ENCODE measurements at places on chromosomes 2 and 18.

DNA sequence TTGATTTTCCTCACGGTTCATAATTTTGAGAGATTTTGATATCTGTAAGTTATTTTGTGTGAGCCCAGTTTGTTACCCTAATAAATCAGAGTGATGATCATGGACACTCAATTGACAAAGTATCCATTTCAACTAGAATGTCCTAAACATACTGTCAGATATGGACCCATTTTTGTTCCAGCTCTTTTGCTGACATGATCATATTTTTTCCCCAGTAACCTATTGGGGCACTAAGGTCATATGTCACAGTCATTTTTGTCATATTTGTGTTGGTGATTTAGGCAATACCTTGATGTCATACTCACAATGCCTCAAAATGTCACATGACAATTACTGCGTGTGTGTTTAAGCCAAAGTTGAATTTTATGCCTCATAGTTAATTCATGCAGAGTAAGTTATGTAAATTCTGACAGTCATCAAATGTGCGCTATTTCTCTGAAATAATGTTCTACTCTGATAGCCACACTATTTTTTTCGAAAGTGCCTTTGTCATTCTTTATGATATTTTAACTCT lies 218.7 kb downstream of the ARHGAP15 start:
- no peak for DNase-seq

GRCh38 chr2:3604207-3604877 lies 9.4 kb downstream of the COLEC11 start:
- DNase-seq = no peak

GRCh38 chr2:219484343-219485200 lies 14.1 kb upstream of the GMPPA start:
- no peak for DNase-seq

- DNase-seq = no peak
Measured at GRCh38 chr18:57137847-57138246, 9.0 kb upstream of the BOD1L2 start.

DNA sequence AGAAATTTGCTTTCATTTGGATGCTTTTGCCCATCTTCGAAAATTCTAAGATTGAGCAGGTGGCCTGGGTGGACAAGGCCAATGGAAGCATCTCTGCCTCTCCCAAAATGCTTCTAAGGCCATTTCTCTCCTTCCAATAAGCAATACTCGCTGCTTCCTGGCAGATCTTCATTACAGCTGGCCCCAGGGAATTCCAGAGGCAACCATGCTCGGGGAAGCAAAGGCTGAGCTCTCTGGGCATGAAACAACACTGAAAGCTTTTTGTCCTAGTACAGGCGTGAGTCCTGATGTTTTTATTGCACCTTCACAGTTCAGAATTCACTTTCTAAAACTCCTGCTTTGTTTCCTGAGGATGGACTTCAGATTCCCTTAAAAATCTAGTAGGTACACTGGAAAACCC lies 11.8 kb upstream of the NEDD4L start:
- DNase-seq = no peak

- DNase-seq = no peak
Measured at GRCh38 chr2:36889795-36890194, 76.5 kb downstream of the STRN start.

- DNase-seq = no peak
Measured at GRCh38 chr2:191635333-191636234, 42.4 kb upstream of the NABP1 start.

DNA sequence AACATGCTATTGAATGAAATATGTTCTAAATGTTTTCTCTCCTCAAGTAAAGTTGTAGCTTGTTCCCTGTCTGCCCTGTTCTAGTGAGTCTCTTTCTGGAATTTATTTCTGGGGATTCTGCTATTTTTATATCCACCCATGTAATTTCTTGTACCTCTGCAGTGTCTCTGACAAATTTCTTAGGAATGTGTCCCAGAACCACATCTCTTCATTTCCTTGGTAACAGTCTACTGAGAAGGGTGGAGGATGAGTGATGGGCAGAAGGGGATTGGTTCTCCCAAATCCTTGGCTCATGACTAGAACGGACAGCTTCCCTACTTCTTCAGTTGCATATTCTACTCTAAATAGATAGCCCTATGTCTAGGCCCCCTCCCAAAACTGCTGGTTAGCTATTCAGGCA lies 490.6 kb upstream of the LINC00305 start:
- DNase-seq = no peak

DNA sequence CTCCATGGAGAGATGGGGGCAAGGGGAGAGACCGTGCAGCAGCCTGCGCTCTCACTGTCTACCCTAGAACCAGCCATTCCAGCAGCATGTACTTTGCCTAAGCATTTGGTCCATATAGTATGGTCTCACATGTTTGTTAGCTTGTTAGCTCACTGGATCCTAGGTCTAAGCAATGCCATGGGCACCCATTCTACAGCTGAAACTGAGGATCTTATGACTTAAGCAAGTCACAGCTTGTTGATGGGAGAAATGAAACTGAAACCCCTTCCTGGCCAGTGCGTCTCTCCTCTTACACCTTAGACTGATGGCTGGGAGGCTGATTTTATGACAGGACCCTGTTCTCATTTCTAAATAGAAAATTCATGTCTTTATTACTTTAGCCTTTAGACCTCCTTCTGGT lies 90.1 kb downstream of the EPAS1 start:
- DNase-seq = no peak

DNA sequence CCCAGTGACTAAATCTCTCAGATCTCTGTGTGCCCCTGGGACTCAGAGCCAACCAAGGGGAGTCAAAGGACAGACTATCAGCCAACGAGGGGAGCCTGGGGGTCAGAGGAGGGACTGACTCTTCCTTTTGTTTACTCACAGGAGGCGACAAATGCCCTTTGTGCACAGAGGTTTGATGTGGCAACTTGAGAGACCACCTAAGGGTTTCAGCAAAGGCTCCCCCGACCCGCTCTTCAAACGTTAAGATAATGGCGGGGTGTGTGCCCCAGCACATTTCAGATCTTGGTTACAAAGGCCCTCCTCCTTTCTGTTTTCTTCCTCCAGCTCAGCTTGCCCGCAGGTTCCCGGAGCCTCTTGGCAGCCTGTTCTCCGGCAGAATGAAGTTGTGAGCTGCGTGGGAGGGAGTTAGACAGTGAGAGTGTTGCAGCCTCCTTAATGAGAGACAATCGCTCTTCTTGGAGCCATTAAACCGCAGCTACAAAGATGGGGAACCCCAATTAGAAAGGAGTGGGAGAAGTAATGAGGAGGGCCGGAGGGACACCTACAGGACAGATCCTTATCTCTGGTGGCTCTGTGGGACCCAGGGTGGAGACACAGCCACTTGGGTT lies 76.2 kb downstream of the KIAA2012 start:
- DNase-seq = no peak

DNA sequence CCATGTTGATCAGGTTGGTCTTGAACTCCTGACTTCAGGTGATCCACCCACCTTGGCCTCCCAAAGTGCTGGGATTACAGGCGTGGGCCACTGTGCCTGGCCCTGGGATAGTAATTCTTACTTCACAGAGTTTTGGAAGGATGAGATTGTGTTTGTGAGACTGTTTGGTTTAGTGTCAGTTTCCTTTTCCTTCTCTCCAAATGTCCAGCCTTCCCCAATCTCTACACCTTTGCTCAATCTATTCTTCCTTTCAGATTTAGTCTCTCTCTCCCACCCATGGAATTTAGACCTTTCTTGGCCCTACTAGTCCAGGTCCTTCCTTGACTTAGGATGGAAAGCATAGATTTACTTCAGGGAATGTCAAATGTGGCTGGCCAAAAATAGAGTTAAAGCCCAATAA lies 12.2 kb upstream of the IL1A start:
- DNase-seq = no peak
